Stimulated activated CD8-positive, alpha-beta memory T cell treated with anti-CD3 and anti-CD28 coated beads, Interleukin-15, amount 100 ng/mL, for 24 hours (primary cell): ENCODE measurements at places on chromosomes 11 and 22.

DNA sequence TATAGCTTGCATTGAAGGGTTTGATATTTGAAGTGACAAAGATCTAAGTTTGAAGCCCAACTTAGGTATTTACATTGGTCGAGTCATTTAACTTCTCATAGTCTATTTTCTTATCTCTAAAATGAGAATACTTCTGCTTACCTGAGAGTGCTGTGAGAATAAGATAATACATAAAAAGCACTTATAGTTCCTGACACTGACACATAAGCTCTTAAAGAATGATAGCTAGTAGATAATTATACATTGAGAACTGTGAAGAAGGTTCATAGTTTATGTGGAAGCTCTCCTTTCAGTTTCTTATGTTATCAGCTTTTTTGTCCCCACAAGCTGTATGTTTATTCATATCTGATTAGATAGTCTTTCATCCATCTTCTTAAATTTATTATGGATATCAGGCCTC is 4.8 kb downstream of the PPME1 start:
- DNase-seq = no peak

DNA sequence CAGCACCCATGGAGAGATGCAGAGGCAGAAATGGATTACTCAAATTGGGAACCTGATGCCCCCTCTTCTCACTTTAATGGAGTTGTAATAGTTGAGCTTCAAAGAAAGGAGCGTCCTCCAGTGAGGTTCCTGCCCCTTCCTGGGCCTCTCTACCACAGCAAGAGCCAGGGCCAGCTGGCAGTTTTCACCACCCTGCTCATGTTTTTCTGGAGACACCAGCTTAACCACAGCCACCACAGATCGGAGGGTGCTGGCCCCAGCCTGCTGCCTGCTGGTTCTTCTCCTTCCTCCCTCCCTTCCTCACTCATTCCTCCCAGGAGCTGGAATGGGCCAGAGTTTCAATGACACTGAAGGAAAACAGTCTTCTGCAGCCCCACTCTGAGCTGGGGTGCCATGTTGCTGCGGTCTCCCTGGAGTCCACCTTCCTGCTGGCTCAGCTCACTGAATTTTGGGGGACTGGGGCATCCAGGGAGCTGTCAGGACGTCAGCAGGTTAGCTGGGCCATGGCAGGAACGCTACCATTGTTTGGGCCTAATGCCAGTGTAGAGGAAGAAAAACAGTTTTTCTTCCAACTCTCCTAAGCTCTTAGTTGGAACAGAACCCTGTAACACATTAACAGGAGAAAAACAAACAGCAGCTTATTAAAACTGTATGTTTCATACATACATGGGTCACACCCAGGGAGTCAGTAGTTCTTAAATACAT is 57.7 kb downstream of the TRAF6 start:
- no peak for DNase-seq

GRCh38 chr11:57094181-57094935 is 87.4 kb upstream of the LRRC55 start:
- no peak for DNase-seq

GRCh38 chr22:43482318-43482625 is 70.5 kb downstream of the MPPED1 start:
- DNase-seq = no peak

DNA sequence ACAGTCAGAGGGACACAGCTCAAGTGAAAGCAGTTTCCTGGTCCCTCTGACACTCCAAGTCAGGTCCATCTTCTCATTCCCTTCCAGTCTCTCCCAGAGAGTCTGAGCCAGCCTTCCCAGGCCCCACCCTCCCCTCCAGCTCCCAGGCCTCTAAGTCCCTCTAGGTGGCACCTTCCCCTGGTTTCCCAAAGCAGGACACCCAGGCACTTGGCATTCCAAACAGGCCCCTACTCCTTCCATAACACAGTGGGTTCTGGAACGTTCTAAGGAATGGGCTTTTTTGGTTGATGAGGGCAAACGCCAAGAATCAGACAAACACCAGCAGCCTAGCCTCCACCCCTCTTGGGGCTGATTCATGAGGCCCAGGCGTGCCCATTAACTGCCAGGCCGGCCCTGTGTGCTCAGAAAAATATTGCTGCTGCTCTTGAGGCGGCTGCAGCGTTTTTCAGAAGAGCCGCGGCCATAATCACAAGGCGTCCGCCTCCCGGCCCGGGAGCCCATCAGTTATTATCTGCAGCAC is 418.7 kb downstream of the SOX6 start:
- no peak for DNase-seq

- no peak for DNase-seq
Measured at GRCh38 chr22:50000587-50001387, 11.8 kb downstream of the IL17REL start.

- no peak for DNase-seq
Measured at GRCh38 chr11:125148743-125149142, 15.8 kb upstream of the PKNOX2 start.

DNA sequence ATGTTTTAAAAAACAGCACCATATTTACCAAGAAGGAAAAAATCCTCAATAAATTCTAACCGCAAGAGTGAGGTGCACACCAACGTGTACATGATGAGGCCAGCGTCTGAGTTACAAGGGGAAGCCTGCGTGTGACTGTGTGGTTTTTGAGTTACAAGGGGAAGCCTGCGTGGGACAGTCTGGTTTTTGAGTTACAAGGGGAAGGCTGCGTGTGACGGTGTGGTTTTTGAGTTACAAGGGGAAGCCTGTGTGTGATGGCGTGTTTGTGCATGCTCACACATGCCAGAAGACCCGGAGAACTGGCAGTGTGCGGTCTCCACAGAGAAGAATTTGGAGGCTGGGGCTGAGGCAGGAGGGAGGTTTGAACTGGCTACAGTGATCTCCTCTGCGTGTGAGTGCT is 1376.4 kb downstream of the TBC1D22A start:
- DNase-seq = no peak

GRCh38 chr22:29691636-29692326 is 28.0 kb upstream of the CABP7 start:
- DNase-seq = no peak

DNA sequence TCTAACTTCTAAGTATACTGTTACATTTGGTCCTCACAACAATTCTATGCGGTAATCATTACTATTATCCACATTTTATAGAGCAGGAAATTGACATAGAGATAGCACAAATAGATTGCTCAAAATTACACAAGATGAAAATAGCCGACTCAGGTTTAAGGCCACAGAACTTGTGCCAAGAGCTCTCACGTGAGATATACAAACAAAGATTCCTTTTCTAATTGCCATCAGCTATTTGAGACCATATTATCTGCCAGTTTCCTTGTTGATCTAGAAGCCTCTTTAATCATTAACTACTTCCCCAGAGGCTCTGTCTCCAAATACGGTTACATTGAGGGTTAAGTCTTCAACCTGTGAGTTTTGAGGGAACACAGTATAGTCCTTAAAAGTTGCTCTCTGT is 61.0 kb upstream of the GLYATL1B start:
- no peak for DNase-seq

- DNase-seq = no peak
Measured at GRCh38 chr11:28026634-28027290, 81.2 kb downstream of the KIF18A start.

GRCh38 chr22:50728523-50728931 is 9.5 kb upstream of the ACR start:
- DNase-seq = no peak

- no peak for DNase-seq
Measured at GRCh38 chr11:69209421-69210309, 53.9 kb downstream of the SMIM38 start.

DNA sequence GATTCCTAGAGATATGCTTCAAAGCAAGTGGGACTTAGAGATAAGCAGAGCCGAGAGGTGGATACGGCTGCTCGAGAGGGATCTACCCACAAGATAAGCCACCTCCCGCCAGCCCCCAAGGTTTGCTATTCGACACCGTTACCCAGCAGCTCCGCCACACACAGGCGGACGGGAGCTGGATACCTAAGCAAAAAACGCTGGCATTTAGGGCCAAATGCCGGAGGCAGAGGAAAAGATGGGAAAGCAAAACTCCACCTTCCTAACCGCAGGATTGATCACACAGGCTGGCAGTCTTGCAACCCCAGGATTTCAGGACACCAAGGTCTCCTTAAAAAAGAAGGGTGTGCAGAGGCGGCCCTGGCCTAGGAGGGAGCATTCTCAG is 709 bp downstream of the FTH1 start:
- no peak for DNase-seq

- no peak for DNase-seq
Measured at GRCh38 chr22:25420471-25420924, 144.0 kb upstream of the GRK3 start.
